ENCODE measurements at places on chromosomes 16 and 17.

- no peak for DNase-seq
Observed at GRCh38 chr17:1992541-1992940, 32.6 kb downstream of the RTN4RL1 start.

DNA sequence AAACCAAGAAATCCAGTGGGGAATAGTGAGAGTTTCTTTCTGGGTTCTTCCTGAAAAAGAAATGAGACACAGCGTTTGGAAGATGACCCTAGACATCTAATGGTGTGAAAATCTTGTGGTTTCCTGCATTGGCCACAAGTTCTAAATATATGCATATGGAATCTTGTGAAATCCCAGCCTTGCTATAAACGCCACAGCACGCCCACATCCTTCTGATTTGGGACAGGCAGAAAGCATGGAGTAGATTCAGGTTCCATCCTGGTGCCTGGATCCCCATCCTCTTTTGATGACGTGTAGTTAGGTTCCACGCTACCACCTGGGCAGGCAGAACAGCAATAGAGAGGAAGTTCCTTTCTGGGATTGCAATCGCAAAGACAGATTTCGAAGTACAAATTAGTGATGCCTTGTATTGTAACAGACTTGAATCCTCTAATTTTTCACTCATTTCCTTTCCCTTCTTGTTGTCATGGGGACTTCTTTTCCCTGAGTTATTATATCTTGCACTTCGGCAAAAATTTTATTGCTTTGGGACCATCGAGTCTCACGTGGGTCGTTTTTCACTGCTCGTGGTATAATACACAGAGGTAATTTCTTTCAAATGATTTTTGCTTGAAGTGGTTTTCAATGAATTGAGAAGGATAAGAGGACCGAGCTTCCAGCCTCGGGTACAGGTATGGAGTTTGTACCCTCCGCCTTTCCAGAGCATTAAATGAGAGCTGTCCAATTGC is 37.6 kb downstream of the HS3ST4 start:
- no peak for DNase-seq

GRCh38 chr17:1019451-1019850 is 22.5 kb downstream of the TIMM22 start:
- no peak for DNase-seq

DNA sequence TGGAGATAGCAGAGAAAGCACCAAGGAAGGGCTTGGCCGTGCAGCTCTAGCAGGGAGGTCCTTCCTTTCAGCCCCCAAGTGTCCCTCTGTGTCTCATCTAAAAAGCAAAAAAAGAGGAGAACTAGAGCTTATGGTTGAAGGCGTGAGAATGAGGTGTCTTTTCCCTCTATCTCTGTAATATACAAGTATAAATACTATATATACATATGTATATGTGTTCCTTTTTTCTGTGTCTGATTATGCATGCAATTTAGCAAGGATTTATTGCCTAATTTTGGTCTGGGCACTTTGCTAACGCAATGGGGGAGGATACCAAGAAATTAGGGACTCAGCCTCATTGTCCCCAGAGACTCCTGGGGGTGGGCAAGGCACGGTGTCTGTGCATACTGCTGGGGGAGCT is 90.2 kb upstream of the CCL2 start:
- DNase-seq: no peak

GRCh38 chr16:3198334-3199072 is 10.5 kb downstream of the OR1F1 start:
- DNase-seq: no peak

DNA sequence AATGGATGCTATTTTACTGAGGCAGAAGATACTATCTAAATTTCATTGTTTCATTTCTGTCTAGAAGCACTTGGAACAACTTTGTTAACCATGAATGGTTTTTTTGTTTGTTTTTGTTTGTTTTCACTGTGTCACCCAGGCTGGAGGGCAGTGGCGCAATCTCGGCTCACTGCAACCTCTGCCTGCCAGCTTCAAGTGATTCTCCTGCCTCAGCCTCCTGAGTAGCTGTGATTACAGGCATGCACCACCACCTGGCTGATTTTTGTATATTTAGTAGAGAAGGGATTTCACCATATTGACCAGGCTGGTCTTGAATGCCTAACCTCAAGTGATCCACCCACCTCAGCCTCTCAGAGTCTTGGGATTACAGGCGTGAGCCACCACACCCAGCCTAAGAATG is 40.5 kb downstream of the ABHD15 start:
- DNase-seq: no peak
